ENCODE measurements at places on chromosomes 7 and 10. TPM values are rescaled to one million over a fixed set of nuclear protein-coding genes. Genes with fewer than 3 reads are reported as not detected.

Gene HERC4
- 14.3 TPM for total RNA-seq

Gene NKX6-2
- total RNA-seq: not detected

Gene PLAU
- total RNA-seq: 10.8 TPM

Gene PFKFB3
- total RNA-seq: 35.0 TPM

Gene SPAM1
- not detected for total RNA-seq

GRCh38 chr10:28954211-28954610, 276.9 kb downstream of the BAMBI start:
- DNase-seq: no peak

DNA sequence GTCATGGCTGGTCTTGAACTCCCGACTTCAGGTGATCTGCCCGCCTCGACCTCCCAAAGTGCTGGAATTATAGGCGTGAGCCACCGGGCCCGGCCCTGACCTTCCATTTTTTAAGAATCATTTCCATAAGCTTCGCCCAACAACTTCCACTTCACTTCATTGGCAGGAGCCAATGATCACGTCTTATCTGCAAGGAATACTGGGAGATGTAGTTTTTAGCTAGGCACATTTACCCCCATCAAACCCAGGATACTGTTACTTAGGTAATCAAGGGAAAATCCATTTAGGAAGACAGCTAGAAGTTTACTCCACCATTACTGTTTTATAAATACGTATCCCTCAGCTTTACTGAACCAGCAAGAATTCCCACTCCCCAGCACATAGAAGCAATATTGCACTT, 3.4 kb upstream of the CDK13 start:
- DNase-seq: no peak

- DNase-seq: no peak
Measured at GRCh38 chr10:125035136-125035535, 93.2 kb downstream of the ZRANB1 start.

- no peak for DNase-seq
Measured at GRCh38 chr10:71359364-71360046, 37.2 kb upstream of the CDH23 start.

DNA sequence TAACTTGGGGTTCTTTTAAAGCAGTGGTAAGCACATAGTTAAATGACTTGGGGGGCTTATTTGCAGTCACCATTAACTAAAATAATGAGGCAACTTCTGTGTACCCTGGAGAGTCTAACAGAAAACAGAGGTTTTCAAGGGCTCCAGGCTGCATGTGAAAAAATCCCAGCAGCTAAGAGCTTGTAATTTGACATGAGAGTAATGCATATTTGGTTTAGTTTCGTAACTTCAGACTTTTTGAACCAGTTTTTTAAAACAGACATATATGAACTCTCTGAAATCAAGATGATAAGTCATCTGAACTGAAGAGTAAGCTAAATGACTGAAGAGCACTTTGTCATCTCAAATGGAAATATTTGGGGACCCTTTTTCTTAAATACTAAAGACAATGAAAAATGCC, 40.2 kb upstream of the IFRD1 start:
- DNase-seq: no peak

DNA sequence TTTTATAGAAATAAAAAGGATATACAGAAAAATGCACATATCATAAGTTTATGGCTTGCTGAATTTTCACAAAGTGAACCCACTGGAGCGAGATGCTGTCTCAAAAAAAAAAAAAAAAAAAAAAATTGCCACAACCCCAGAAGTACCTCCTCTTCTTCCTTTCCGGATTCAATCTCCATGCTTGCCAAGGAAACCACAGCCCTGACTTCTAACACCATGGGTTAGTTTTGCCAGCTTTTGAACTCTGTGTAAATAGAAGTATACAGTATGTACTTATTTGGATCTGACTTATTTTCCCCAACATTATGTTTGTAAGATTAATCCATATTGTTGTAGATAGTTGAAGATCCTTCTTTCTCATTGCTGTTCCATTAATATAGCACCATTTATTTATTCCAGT, 40.0 kb downstream of the FANK1 start:
- DNase-seq: no peak

GRCh38 chr10:3053155-3053554, 14.2 kb upstream of the PFKP start:
- no peak for DNase-seq

GRCh38 chr7:13829231-13829630, 160.2 kb downstream of the ETV1 start:
- DNase-seq: no peak

DNA sequence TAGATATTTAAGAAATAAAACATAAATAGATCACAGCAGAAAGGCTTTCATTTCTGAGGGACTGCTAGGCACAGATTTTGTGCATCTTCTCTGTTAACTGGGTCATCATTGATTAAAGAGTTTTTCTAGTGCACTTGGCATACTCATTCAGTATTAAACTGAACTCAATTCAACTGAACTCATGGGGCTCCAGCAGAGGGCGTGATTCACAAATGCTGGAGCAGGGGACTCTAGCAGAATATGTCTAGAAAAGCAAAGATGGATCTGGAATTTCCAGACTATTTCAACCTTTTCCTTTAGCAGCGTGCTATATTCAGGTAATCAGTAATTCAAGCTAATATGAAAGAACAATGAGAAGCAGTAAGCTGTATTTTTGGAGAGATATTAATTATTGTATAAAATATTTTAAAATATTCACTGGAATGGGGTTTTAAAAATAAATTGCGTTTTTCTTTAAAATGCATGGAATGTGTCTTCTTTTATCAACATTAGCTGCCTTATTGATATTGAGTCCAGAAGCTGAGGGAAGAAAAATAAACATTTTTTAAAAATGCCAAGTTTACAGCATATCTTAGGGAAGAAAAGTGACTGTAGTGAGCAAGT, 296.8 kb upstream of the CACNA2D1 start:
- DNase-seq: no peak

GRCh38 chr7:18425227-18425626, 70.3 kb upstream of the HDAC9 start:
- DNase-seq: no peak

DNA sequence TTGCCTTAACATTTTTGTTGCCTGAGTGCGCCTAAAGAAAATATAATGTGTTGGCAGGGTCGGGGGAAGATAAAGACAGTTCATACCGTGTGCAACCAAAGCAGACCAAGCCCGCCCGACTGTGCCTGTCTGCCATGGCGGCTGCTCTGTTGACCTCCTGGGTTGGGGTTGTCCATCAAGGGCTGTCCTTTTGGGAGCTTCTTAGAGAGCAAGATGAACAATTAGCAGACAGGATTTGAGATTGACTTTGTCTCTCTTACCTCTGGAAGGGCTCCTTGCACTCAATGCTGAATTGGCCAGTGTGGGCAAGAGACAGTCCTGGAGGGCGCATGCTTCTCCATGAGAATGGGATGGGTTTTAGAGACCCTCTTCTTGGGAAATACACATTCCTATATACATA, 319.6 kb downstream of the GLRX3 start:
- DNase-seq: no peak

DNA sequence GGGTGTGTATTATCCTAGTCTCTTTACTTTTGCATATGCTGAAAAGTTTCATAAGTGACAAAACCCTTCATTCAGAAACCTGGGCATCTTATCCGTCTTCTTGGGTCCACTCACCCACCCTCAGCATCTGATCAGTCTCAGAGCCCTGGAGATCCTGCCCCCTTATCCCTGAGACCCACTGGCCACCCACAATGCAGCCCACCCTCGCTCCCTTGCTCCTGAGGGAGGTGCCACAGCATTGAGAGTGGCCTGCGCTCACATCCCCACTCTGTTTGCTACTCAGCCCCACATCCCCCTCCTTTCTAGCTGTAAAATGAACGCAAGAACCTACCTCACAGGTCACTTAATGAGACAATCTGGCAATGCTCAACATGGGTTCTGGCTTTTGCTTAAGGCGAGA, 27.3 kb downstream of the PDIA4 start:
- no peak for DNase-seq

DNA sequence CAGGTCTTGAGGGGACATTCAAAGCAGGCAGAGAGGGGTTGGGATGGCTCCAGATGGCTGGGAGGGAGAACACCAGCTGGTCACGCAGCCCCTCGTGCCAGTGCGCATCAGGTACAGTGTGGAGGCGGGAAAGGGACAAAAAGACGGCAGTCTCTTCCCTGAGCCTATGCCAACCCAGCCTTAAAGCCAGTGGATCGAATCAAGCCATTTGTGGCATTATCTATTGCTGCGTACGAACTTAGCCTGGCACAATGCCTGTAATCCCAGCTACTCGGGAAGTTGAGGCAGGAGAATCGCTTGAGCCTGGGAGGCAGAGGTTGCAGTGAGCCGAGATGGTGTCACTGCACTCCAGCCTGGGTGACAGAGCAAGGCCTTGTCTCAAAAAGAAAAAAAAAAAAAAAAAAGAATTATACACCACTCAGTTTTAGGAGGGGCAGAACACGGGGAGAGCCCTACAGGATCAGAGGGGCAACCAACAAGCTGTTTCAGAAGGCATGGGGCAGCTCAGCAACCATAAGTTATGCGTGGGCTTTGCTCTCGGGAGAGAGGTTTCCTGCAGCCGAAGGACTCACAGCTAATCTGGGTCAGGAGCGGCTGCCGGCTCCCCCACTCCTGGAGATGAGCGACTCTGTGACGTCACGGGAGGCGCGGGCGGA, 356 bp upstream of the NDUFB2 start:
- DNase-seq: peak; percentile 84

DNA sequence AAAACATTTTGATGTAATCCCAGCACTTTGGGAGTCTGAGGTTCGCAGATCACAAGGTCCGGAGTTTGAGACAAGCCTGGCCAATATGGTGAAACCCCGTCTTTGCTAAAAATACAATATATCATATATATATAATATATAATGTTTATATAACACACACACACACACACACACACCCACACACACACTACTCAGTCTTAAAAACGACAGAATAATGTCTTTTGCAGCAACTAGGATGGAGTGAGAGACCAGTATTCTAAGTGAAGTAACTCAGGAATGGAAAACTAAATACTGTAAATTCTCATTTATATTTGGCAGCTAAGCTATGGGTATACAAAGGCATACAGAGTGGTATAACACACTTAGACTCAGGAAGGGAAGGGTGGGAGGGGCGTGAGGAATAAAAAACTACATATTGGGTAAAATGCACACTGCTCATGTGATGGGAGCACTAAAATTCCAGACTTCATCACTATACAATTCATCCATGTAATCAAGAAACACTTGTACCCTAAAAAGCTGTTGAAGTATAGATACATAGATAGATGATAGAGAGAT, 231.2 kb upstream of the SEMA3A start:
- no peak for DNase-seq

DNA sequence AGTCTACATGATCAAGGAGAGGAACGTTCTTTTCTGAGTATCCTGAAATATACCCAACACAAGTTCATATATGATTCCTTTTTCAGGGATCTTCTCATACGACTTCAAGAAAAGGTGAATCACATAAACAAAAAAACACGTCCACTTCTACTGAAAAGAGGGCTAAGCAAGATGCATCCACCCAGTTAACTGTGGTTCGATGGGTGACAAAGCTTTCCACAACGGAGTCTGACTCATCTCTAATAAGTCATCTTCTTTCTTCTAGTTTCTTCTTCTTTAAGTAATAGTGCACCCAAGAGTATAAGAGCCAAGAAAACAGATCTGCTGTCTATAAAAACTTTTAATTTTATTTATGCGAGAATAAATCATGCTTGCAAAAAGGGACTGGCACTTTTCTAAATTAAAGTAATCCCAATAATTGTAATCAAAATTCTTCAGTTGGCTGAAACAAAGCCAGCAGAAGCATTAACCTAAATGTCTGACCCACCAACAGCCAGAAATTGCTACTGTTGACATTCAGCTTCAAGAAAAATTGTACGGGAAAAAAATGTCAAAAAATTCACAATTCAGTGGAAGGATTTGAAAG, 146.9 kb upstream of the ANK3 start:
- DNase-seq: no peak

DNA sequence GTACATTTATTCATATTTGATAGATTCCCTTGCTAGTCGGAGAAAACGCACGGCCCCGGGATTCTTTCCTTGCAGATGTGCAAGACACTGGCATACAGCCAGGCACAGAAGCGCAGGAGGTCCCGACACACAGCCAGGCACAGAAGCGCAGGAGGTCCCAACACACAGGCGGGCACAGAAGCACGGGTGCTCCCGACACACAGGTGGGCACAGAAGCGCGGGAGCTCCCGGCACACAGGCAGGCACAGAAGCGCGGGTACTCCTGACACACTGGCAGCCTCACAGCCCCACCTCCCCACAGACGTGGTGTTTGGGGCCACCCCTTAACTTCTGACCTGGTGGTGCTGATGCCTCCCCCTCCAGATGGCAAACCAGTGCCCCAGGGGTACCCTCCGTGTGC, 237.3 kb downstream of the ZMYND11 start:
- DNase-seq: no peak

GRCh38 chr10:22433875-22434274, 88.6 kb downstream of the SPAG6 start:
- DNase-seq: peak; percentile 13

DNA sequence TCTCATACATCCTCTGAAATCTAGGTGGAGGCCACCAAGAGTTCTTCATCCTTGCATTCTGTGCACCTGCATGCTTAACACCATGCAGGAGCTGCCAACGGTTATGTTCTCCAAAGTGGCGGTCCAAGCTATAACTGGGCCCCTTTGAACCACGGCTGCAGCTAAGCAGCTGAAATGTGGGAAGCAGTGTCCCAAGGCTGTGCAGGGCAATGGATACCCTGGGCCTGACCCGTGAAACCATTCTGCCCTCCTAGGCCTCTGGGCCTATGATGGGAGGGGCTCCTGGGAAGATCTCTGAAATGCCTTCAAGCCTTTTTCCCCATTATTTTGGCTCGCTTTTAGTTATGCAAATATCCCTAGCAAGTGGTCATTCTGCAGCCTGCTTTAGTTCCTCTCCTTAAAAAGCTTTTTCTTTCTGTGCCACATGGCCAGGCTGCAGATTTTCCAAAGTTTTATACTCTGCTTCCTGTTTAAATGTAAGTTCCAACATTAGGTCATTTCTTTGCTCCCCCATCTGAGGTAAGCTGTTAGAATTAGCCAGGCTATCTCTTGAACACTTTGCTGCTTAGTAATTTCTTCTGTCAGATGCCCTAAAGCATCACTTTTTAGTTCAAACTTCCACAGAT, 7.7 kb upstream of the GTPBP4 start:
- DNase-seq: no peak

DNA sequence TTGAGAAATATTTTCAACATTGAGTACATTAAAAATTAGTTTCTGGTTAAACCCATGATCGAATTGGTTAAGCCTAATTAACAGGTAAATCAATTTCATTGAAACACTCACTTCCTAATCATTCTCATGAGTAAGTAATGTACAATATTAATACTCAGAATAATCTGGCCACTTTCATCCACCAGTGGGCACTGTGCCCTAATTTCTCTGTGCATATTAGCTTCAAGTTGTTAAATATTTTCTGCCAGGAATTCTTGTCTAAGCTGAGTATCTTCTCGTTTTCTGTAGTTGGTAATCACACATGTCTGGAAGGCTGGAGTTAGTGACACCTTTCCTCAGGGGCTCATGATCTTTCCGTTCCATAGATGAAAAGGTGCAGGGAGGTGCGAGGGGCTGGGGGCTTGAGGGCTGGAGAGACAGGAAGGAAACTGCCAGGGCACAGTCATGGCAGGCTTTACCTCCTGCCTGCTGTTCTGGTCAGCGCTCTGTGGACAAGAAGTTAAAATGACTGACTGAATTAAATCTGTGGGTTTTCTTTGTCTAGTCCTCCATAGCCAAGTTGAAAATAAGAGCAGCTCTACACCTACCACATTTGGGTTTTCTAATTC, 71.9 kb downstream of the WIPF3 start:
- DNase-seq: peak; percentile 39

- DNase-seq: no peak
Measured at GRCh38 chr7:147089608-147090007, 973.0 kb downstream of the CNTNAP2 start.

Measured in hematopoietic multipotent progenitor cell (in vitro differentiated cells).